ENCODE measurements at places on chromosomes 5 and 9.

DNA sequence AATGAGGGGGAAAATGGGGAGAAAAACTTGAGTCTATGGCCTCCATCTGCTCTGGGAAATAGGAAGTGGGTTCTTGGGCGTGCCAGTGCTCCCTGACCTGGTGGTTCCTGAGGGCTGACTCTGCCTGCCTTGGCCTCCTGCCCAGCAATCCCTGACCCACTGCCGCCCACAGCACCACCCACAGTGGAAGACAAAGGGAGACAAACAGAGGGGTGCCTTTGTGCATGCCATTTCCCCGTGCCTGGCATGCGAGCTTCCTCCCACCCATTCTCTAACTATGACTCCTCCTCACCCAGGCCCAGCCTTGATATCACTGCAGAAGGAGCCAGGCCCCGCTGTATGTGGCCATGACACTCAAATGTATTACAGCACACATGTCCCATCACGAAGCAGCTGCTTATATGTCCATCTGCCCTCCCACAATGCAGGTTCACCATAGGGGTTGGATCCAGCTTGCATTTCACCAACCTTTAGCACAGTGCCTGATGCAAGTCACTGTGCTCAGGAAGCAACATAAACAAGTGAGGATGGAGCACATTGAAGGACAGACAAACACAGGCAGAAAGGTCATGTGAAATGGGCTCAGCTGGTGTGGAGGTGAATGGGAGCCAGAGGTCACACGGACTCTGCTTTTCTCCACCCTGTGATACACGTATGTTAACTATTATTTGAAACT, 84.4 kb downstream of the ADRB2 start:
- no peaks in the 10 kb centered on the region for H3K4me1 ChIP-seq
- no peaks in the 10 kb centered on the region for H3K27me3 ChIP-seq
- no peak for DNase-seq

GRCh38 chr5:154260224-154260927, 69.8 kb downstream of the GALNT10 start:
- no peak overlapping the region for H3K27ac ChIP-seq
- no peaks in the 10 kb centered on the region for H3K4me1 ChIP-seq
- no peaks in the 10 kb centered on the region for H3K36me3 ChIP-seq
- no peak overlapping the region for H3K4me3 ChIP-seq

- H3K27ac ChIP-seq: peak overlapping the region; percentile 38
- DNase-seq: no peak
- peaks cover 26% of the 10 kb centered on the region for H3K4me1 ChIP-seq
Measured at GRCh38 chr9:137303151-137303892, 1.3 kb upstream of the NRARP start.

GRCh38 chr9:80964374-80964773, 725.0 kb downstream of the TLE1 start:
- H3K4me1 ChIP-seq: no peaks in the 10 kb centered on the region
- no peak overlapping the region for H3K27ac ChIP-seq
- no peak for DNase-seq
- no peaks in the 10 kb centered on the region for H3K27me3 ChIP-seq

DNA sequence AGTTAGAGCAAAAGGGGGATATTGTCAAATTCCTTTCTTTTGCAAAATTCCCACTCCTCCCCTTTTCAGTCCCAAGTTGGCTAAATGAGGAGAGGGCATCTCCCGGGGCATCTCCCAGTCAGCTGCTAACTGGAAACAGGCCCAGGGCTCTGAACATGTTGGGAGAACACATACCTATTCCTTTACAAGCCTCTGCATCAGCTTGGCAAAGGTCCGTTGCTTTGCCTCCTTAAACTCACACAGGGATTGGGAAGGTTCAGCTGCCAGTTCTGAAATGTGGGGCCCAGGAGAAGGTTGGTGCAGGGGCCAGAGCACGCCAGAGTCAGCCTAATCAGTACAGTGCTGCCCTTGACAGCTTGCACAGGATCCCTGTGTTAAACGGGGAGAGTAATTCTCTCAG, 11.0 kb upstream of the DMRT3 start:
- H3K4me3 ChIP-seq: no peak overlapping the region
- H3K36me3 ChIP-seq: no peaks in the 10 kb centered on the region
